ENCODE measurements at places on chromosomes 12 and 14.

- no peak for DNase-seq
These were observed 1.1 kb downstream of the PDE3A start for GRCh38 chr12:20369305-20370013.

DNA sequence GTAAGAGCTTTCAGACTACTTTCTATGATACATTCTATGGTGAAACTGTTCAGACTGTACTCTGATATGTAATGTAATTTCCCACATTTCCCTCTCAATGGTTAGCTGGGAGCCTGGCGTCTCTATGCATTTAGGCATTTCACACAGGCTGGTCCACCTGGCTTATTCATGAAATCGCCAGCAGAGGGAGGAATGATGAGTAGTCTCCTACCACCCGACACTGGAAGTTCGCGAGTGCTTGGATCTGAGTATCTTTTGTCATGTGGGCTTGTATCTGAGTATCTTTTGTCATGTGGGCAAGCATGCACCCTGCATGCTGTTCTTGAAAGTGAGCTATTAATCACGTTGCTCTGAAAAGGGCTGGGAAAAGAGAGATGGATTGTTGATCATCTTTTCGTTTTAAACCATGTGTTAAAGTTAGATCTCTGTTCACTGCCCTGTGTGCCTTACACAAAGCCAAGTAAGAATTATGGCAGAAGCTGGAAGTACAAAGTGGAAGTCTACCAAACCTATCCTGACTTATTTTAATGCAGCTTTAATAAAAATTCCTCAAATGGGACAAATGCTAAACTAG lies 235.0 kb downstream of the ATP23 start:
- no peak for DNase-seq

- DNase-seq, result no peak
These were observed 3.8 kb downstream of the GXYLT1 start for GRCh38 chr12:42140901-42141300.

- no peak for DNase-seq
These were observed 100.0 kb upstream of the ARHGAP5 start for GRCh38 chr14:31977001-31977556.

DNA sequence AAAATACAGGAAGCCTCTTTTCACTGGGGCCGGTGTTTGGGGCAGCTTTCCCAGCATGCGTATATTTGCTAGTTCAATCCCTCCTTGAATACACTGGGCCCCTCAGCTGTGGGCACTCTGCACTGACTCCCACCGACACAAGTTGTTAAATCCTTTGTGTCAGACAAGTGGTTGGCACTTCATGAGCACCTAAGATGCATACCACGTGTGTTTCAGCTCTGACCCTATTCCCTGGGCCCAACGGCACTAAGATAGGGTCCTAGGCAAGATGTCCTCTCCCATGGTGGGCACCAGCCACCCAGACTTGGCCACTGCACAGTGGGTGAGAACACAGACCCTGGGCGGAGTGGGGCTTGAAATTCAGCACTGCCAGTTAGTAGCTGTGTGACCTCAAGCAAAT lies 173.8 kb downstream of the BCL11B start:
- no peak for DNase-seq

- DNase-seq, result no peak
These were observed 195.5 kb downstream of the PPM1H start for GRCh38 chr12:62739266-62740015.

Data from effector CD8-positive, alpha-beta T cell (primary cell).